ENCODE measurements at places on chromosomes 12 and 14.

DNA sequence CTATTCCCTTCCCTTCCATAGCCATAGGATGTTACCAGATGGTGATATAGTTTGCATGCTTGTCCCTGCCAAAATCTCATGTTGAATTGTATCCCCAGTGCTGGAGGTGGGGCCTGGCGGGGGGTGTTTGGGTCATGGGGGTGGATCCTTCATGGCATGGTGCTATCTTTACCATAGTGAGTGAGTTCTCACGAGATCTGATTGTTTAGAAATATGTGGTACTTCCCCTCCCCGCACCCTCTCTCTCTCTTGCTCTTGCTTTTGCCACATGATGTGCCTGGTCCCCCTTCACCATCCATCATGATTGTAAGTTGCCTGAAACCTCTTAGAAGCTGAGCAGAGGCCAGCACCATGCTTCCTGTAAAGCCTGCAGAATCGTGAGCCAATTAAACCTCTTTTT lies 181.3 kb downstream of the CAND1 start:
- no peak for DNase-seq

- no peak for DNase-seq
Measured at GRCh38 chr12:115132145-115132544, 448.2 kb upstream of the TBX3 start.

GRCh38 chr14:43877351-43877960 lies 629.6 kb downstream of the FSCB start:
- DNase-seq = no peak

DNA sequence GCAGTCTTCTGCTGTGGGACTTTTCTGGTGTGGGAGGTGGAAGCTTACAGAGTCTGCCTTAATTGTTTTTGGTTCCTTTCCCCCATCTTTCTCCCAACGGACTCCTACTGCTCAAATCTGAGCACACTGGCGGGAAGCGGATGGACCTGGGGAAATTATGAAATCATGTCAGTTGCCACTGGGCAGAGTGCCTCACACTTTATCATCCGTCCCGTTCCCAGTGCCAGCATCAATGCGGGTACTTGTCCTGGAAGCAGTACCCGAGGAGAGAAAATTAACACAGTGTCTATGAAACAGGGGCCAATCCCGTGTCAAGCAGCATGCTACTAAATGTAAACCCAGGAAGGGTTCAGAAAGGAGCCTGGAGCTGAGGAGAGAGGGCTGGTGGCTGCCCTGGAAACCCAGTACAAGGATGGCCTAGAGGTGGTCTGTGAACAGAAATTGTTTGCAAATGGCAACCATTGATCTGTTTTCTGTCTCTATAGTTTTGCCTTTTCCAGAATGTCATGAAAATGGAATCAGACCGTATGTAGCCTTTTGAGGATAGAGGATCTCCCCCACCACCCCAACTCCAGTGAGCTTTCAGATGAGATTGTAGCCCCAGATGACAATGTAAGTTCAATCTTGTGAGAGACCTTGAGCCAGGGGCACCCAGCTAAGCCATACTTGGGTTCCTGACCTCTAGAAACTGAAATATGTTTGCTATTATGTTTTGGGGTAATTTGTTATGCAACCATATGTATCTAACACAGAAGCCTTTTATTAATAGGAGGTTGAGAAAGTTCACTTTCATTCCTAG lies 908 bp upstream of the CDKL1 start:
- DNase-seq = no peak

DNA sequence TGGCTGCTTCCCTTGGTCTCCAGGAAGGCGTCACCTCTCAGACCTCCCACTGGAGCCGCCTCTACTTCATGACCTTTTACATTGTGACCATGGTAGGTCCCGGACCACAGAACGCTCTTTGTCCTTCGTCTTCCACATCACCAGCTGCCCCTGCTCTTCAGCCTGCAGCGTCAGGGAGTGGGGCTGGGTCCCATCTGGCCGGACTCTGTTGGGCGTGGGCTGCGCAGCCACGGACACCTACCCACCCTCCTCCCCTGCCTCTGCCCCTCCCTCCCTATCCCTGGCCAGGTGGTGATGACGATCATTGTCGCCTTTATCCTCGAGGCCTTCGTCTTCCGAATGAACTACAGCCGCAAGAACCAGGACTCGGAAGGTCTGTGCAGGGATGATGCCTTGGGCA lies 43.3 kb downstream of the SLC8B1 start:
- no peak for DNase-seq

GRCh38 chr12:68939505-68939904 lies 6.5 kb upstream of the CPM start:
- DNase-seq = no peak

- no peak for DNase-seq
Measured at GRCh38 chr12:124386059-124386458, 91.2 kb downstream of the RFLNA start.

GRCh38 chr14:73188501-73188911 lies 48.8 kb upstream of the PAPLN start:
- no peak for DNase-seq

DNA sequence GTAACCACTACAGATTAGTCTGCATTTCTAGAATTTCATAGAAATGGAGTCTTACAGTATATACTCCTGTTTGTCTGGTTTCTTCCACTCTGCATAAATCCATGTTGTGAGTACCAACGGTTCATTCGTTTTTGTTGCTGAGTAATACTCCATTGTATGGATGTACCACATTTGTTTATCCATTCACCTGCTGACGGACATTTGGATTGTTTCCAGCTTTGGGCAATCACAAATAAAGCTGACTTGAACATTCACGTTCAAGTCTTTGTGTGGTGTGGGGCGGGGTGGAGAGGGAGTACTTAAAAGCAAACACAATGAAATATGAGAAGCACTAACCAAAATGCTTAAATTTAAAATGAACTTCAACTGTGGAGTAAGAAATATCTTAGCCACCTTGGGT lies 7.1 kb downstream of the HECTD4 start:
- DNase-seq = no peak

DNA sequence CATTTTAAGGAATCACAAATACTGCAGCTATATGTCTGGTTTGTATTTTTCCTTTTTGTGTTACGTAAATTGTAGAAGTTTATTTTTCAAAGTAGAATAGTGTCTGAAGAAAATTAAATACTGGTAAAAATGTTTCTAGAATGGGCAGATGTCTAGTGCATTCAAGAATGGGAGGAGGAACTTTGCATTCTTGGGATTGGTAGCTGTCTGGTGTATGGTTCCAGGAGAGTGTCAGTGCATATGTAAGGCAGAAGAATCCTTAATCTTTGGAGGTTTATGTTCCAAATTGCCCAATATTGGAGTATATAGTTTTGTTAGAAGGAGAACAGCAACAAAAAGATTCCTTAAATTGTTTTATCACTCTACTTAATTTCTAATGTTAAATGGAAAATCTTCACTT lies 13.5 kb downstream of the PAPOLA start:
- no peak for DNase-seq

DNA sequence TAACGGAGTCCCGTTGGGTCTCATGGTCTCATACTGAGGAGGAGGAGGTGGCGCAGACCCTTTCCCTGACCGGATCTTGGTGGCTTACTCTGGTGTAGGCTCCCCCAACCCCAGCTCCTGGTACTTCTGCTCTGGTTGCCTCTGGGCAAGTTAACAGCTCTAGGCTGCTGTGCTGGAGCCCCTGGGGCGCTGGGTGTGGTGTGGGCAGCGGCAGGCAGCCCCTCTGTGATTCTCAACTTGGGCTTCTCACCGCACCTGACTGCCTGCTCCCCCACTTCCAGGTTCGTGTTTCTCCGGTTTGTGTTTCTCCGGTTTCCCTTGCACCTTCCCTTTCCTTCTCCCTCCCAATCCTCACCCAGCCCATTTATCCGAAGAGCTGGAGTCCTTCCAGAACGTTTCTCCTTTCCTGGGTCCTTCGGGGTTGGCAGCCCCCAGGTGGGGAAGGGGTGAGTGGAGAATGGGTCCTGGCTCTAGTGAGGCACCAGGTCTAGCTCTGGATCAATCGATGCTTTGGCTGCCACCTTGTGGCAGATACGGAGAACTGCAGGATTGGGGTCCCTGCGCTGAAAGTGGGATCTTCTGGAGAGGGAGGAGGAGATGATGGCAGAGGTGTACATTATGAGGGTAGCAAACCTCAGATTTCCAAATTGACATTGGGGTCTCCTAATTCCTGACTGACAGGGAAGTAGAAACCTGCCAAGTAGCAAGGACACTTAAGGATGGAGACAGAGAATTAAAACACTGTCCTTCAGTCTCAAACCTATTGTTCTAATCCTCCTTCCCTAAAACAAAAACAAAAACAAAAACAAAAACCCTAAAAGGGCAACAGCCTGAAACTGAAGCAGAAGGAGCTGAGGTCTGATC lies 8.3 kb downstream of the CISTR start:
- peak; percentile 71 for DNase-seq

- DNase-seq = peak; percentile 12
Measured at GRCh38 chr12:130838284-130838950, 633 bp downstream of the STX2 start.

- no peak for DNase-seq
Measured at GRCh38 chr12:106073179-106073578, 65.6 kb downstream of the NUAK1 start.

- no peak for DNase-seq
Measured at GRCh38 chr14:26744903-26745302, 147.1 kb upstream of the NOVA1 start.

DNA sequence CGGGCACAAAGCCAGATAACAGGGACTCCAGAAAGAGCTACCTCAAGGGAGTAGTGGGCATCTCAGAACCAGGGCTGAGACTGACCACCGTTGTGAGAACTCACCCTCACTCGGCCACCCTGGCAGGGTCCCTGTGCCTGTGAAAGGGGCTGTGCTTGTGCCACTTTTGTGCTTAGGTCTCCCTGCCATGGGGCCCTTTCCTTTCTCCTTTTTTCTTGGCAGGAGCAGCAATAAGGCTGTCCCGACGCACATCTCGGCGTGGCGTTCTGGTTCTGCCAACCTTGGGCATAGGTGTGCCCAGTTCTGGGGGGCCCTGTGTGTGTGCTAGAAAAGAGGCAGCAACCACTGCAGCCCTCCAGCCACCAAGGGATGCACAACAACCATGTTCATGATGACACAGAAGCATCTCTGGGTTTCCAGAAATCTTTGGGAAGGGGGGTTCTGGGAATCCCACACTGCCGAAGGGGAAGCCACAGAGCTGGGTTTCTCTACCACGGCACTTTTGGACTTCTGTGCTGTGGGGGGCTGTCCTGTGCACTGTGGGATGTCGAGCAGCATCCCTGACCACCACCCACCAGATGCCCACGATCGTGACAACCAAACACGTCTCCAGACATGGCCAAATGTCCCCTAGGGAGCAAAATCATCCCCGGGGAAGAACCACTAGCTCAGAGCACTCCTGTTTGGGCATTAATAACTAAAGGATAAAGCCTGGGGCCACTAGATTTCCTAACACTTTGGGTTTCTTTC lies 13.1 kb upstream of the TMEM119 start:
- DNase-seq = no peak

DNA sequence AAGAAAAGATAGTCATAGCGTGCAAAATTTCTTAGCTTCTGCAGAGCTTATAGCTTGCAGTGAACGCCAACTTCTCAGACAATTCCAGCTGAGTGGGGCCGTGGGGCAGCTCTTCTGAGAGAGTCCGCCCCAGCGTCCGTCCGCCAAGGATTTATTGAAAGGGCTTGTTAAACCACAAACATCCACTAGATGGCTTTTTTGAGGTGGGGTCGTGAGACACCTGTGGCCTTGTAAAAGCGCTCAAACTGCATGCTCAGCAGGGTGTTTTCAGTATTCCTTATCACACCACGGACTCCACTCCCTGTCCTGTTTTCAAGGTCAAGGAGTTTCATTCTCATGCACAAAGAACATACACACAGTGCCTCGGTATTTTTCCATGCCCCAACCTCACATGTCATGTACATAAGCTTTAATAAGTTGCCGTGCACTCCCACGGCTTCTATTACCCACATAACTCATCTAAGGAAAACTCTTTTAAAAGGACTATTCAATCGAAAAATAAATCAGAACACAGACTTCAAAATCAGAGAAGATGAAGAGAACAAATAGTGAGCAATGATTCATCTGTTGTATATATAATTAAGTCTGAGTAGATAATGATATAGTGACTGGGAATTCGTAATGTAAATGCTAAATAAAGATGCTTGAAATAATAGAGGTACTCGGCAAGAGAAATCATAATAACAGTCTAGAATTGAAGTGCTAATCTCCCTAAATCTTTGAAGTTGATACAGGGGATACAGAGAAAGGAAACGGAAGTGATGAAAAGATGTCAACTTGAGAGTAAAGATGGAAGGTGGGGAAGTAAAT lies 46.7 kb downstream of the WBP11 start:
- peak; percentile 4 for DNase-seq

GRCh38 chr12:80456513-80456912 lies 12.5 kb downstream of the PTPRQ start:
- DNase-seq = no peak

DNA sequence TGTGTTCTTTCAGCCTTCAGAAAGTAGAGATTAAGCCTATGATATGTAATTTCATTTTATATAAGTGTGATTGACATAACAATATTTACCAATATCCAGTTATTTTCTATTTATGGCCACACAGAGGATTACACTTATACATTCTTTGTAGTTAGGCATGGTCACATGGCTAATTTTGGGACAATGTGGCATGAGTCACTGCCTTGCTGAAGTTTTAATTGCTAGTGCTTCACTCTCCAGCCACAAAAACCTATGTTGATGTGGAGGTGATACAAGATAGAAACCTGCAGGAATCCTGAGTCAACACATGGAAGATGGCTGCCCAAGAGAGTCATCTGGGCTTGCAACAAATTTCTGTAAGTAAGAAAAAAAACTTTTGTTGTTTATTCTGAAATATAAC lies 17.0 kb downstream of the CLEC14A start:
- DNase-seq = no peak

GRCh38 chr14:43308421-43309110 lies 1198.5 kb downstream of the FSCB start:
- DNase-seq = no peak

DNA sequence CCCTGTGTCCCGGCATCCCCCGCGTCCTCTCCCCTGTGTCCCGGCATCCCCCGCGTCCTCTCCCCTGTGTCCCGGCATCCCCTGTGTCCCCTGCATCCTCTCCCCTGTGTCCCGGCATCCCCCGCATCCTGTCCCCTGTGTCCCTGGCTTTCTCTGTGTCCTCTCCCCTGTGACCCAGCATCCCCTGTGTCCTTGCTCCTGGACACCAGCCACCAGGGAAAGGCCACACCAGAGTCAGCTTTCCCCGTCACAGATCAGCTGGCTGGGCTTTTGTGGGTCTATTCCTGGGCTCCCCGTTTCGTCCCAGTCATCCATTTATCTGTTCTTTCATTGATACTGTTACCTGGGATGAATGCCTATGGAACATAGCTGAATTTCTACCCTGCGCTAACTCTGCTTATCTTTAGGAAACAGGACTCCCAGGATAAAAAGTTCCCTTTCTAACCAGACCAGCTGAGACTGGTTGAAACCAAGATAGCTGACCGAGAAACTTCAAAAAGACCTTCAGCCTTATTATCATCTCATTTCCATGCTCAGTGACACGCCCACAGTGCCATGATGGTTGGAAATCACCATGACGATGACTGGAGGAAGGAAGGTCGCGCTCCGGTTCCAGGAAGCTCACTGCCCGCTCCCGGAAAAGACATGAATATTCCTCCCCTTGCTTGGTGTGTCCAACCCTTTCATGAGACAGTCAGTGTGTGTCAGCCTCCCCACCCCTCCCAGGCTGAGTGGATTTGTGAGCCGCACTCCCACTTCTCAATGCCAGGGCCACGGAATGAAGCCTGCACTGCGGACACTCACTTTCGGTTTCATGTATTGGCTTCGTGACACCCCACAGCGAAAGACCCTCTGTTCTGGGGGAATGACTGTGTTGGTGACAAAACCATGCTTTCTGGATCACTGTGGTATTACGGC lies 276.4 kb upstream of the SFSWAP start:
- no peak for DNase-seq
